ENCODE measurements at places on chromosomes 4 and X.

GRCh38 chrX:9888953-9889470 lies 78.1 kb upstream of the CLDN34 start:
- H3K27me3 ChIP-seq: no peaks in the 10 kb centered on the region
- H3K4me3 ChIP-seq: no peak overlapping the region
- H3K27ac ChIP-seq: no peak overlapping the region
- no peaks in the 10 kb centered on the region for H3K36me3 ChIP-seq

GRCh38 chrX:9606971-9607370 lies 142.1 kb downstream of the TBL1X start:
- H3K4me1 ChIP-seq: no peaks in the 10 kb centered on the region
- no peak for DNase-seq
- no peaks in the 10 kb centered on the region for H3K27me3 ChIP-seq
- no peak overlapping the region for H3K4me3 ChIP-seq
- H3K36me3 ChIP-seq: no peaks in the 10 kb centered on the region
- H3K27ac ChIP-seq: no peak overlapping the region

GRCh38 chr4:139749338-139749737 lies 83.7 kb downstream of the MGST2 start:
- no peaks in the 10 kb centered on the region for H3K27me3 ChIP-seq
- no peak overlapping the region for H3K27ac ChIP-seq
- no peak for DNase-seq
- no peak overlapping the region for H3K4me3 ChIP-seq

- no peaks in the 10 kb centered on the region for H3K36me3 ChIP-seq
- H3K27me3 ChIP-seq: no peaks in the 10 kb centered on the region
- H3K4me1 ChIP-seq: peaks cover 18% of the 10 kb centered on the region
- H3K27ac ChIP-seq: no peak overlapping the region
- DNase-seq: peak; percentile 60
Observed at GRCh38 chr4:76377911-76378310, 43.0 kb downstream of the CCDC158 start.

DNA sequence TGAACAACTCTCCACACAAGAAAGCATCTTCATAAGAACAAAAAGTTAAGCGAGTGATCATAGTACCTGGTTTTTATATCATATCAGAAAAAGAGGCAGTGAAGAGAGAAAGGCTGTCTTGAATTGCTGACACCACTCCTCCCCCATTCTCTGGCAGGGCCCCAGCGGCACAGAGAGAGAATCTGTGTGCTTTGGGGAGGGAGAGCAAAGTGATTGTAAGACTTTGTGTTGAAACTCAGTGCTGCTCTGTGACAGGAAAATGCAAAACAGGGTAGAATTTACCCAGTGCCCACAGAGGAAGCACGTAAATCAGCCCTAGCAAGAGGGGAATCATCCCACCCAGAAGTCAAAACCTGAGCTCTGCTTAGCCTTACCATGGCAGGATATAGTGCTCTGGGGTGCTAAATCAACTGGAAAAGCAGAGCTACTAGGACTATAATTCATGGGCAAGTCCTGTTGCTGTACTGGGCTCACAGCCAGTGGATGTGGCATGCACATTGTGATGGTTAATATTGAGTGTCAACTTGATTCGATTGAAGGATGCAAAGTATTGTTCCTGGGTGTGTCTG lies 174.6 kb downstream of the PRR32 start:
- no peaks in the 10 kb centered on the region for H3K36me3 ChIP-seq
- no peak overlapping the region for H3K4me3 ChIP-seq
- H3K27ac ChIP-seq: no peak overlapping the region

- no peaks in the 10 kb centered on the region for H3K36me3 ChIP-seq
- peaks cover 36% of the 10 kb centered on the region for H3K4me1 ChIP-seq
- no peaks in the 10 kb centered on the region for H3K27me3 ChIP-seq
- peak overlapping the region; percentile 97 for H3K27ac ChIP-seq
- H3K4me3 ChIP-seq: no peak overlapping the region
Observed at GRCh38 chr4:7429069-7429416, 5.7 kb downstream of the PSAPL1 start.

DNA sequence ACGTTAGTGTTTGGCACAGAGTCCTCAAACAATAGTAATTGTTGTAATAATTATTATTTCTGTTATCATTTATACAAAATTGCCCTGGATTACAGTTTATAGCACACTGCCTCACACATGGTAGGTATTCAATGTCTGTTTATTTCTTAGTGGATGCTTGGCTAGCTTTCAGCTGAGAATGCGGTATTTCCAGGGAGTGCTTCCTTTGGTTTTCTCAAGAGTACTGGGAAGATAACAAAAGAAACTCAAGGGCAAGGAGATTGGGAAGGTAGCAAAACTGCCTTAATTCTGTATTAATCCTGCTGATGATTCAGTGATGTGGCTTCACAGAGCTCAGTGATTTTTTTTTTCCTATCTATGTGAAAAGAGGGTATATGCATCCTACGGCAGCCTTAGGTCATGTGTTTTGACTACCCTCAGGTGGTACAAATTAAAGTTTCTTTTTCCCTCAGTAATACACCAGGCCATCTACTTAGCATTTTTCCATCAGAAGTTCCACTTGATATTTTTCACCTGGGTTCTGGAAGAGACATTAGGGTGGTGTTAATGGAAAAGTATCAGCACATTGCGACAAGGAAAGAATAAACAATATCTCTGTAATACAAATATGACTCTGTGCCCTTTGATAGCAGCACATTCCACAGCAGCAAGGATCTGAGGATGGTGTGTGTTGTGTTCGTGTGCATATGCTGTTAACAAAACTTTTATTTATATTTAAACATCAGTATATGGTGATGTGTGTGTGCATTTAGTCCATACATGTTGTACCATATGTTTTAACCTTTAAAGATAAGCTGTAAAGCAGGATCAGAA lies 124.3 kb upstream of the RASGEF1B start:
- no peaks in the 10 kb centered on the region for H3K27me3 ChIP-seq
- peaks cover 33% of the 10 kb centered on the region for H3K4me1 ChIP-seq
- no peak overlapping the region for H3K4me3 ChIP-seq

DNA sequence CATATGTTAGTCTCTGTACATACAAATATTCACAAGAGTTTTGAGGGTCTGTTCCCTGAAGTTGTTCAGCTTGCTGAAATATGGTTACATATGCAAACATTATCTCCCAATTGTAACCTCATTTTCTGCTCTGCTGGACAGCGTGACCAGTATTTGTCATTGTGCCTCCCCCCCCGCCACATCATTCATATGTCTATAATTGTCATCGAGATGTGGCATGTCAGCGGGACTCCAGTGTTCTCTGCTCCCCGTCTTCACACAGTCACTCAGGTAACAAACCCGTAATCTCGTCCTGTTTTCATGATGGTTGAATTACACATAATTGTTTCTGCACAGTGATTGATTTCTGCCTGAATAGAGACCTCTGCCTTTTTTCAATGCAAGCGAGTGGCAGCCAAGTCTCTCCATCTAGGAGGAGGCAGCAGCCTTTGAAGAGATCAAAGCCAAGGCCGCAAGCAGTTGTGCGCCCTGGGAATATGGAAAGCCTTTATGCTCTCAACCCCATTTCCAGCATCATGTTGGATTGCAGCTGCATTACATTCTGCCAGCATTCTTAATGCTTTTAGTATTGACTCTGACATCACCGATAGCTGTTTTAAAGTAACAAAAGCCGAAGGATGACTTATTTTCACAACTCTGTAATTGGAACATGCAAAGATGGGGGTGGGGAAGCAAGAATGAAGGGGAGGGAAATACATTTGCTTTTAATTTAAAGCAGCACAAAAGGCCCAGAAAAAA lies 27.4 kb downstream of the LEF1 start:
- no peak overlapping the region for H3K27ac ChIP-seq
- no peak overlapping the region for H3K4me3 ChIP-seq
- H3K36me3 ChIP-seq: no peaks in the 10 kb centered on the region
- H3K27me3 ChIP-seq: no peaks in the 10 kb centered on the region

- H3K36me3 ChIP-seq: no peaks in the 10 kb centered on the region
- no peaks in the 10 kb centered on the region for H3K4me1 ChIP-seq
- H3K27me3 ChIP-seq: no peaks in the 10 kb centered on the region
- no peak for DNase-seq
- H3K4me3 ChIP-seq: no peak overlapping the region
- no peak overlapping the region for H3K27ac ChIP-seq
Observed at GRCh38 chrX:40755291-40756249, 20.2 kb upstream of the MED14 start.

DNA sequence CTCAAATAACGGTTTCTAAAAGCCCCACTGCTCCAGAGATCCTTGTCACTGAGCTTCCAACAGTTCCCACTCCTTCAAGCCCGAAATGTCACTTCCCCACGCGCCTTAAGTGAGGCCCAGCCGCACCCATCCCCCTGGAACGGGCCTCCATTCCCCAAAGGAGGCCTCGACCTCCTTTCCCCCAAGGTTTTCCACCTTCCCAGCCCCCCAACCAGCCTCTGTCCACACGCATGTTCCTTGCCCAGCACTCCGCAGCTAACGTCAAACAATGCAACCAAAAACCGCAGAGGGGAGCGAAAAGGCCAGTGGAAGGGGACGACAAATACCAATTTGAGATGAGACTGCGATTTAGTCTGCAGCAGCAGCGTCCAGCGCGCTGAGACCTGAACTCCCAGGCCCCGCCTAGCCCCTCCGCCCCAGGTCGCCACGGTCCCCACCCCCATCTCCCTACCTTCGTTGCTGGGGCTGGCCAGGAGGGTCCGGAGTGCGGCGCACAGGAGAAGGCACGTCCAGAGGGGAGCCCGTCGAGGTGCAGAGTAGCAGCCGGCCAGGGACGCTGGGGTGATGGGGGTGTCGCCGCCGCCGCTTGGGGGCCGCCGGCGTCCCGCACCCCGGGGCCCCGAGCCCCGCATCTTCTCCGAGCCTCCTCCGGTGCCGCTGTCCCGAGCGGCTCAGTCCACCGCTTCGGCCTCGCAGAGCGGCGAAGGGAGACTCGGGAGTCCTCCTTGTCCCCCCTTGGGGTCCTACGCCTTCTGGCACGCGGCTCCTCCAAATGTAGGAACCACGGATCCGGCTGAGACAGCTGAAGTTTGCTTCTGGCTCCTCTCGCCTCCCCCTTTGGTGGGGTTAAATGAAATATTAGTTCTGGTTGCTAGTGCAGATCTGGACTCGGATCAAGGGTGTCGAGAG lies 924 bp downstream of the EPHA5 start:
- no peaks in the 10 kb centered on the region for H3K27me3 ChIP-seq
- no peaks in the 10 kb centered on the region for H3K36me3 ChIP-seq
- peaks cover 14% of the 10 kb centered on the region for H3K4me1 ChIP-seq
- DNase-seq: no peak
- H3K27ac ChIP-seq: no peak overlapping the region
- H3K4me3 ChIP-seq: no peak overlapping the region

DNA sequence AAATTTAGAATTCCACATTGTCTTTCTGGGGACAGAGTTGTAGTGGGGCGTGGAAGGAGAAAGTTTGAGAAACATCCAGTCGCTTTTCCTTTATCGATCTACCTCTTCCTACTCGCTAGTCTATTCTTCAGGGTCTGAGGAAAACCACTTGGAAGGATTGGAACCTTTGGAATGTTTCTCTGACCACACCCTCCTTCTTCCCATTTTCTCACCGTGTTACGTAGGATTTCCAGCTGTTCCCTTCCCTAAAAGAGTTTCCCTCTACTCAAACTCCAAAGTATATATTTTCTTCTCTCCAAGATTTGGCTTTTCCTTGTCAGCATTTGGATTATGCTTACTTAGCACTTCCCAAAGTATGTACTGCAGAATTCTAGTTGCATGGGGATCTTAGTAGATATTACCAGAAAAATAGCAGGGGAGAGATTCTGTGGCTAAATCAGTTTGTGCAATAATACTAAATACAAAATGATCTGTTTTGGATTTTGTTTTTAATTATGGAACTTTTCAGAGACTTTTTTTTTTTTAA lies 4.9 kb downstream of the ENPEP start:
- no peak for DNase-seq
- H3K36me3 ChIP-seq: no peaks in the 10 kb centered on the region
- H3K27ac ChIP-seq: no peak overlapping the region
- H3K4me3 ChIP-seq: no peak overlapping the region
- no peaks in the 10 kb centered on the region for H3K27me3 ChIP-seq

DNA sequence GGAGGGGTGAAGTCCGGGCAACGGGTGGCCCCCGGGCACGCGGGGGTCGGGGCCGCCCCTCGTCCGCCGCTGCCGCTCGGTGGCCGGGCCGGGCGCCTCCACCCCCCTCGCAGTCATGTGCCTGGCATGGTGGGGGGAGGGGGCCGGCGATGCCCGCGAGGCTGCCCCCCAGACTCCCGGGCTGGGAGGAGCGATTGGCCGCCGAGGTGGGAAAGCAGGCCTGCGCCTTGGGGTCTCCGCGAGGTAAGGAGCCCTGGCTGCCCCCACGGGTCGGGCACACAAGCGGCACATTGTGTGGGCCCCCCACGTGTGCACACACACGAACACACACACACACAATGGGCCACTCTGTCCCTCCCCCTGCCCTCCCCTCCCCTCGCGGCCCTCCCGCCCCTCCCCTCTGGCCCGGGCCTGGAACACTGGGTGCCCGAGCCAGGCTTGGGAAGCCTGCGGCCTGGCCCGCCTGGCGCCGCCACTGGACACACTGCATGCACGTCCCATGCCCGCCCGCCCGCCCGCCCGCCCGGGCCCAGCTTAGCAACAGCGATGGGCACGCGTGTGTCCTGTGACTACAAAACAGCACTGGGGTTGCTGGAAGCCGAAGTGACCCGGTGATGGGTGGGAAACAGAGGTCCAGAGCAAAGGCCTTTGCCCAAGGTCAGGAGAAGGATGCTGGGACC lies 1.3 kb downstream of the SLC6A8 start:
- H3K36me3 ChIP-seq: no peaks in the 10 kb centered on the region
- H3K27ac ChIP-seq: no peak overlapping the region
- H3K4me1 ChIP-seq: no peaks in the 10 kb centered on the region
- H3K27me3 ChIP-seq: no peaks in the 10 kb centered on the region
- H3K4me3 ChIP-seq: peak overlapping the region; percentile 23

DNA sequence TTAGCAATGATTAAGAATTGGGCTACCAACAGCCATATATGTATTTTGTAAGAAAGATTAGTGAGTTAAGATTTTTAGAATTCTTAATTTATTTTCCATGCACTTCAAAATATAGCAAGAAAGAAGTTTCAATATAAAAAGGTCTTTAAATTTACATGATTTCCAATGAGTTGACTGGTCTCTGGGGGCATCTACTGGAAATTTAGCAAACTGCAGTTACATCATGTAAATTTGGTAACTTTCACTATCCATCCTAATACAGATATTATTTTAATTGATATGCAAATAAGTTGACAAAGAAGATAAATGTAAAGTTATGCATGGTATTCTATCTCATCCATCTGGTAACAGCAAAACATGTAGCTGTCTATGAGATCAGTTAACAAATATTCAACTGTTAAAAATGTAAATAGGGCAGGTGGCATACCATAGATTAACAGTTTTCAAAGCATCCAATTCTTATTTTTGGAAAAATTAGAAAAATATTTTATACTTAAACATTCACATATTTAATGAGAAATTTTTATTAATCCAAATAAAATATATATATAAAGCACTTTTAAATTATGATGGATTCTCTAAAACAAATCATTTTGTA lies 29.1 kb downstream of the TTC29 start:
- no peaks in the 10 kb centered on the region for H3K4me1 ChIP-seq
- H3K4me3 ChIP-seq: no peak overlapping the region
- H3K36me3 ChIP-seq: no peaks in the 10 kb centered on the region
- peak; percentile 17 for DNase-seq
- H3K27me3 ChIP-seq: no peaks in the 10 kb centered on the region

DNA sequence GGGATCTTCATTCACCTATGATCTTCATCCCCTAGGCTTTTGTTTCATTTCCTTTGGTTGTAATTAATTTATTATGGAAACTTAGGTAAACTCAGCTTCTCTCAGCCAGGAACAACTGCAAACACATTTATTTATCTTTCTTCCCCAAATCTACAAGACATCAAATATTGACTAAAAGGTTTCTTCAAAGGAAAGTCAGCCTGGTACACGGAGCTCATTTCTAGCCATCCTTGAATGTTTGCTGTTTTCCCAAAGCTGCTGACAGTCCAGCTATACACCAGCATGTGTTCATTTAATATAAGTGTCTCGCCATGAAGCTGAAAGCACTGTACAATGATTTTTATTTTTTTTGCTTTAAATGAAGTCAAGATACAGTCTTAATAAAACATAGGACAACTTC lies 16.8 kb downstream of the RBM47 start:
- H3K36me3 ChIP-seq: no peaks in the 10 kb centered on the region
- no peak overlapping the region for H3K27ac ChIP-seq
- DNase-seq: no peak
